ENCODE measurements at places on chromosomes 4 and X.

DNA sequence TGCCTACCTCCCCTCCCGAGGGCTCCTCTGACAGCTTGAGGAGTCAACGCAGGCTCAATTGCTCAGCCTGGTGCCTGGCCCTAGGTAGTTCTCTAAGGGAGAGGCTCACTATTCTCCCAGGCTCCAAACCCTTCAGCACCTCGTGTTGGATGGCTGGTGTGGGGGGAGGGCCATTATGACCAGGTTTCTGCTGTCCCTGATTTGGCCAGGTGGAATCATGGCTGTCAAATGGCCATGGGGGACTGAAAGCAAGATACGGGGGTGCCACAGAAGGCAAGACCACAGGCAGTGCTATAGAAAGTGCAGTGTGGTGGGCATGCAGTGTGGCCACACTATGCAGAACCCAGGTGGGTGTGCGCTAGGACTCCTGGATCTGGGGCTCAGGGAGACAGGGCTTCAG lies 9.5 kb downstream of the PNMA6F start:
- DNase-seq: no peak

GRCh38 chr4:54157606-54158005 lies 57.6 kb downstream of the GSX2 start:
- DNase-seq: no peak

DNA sequence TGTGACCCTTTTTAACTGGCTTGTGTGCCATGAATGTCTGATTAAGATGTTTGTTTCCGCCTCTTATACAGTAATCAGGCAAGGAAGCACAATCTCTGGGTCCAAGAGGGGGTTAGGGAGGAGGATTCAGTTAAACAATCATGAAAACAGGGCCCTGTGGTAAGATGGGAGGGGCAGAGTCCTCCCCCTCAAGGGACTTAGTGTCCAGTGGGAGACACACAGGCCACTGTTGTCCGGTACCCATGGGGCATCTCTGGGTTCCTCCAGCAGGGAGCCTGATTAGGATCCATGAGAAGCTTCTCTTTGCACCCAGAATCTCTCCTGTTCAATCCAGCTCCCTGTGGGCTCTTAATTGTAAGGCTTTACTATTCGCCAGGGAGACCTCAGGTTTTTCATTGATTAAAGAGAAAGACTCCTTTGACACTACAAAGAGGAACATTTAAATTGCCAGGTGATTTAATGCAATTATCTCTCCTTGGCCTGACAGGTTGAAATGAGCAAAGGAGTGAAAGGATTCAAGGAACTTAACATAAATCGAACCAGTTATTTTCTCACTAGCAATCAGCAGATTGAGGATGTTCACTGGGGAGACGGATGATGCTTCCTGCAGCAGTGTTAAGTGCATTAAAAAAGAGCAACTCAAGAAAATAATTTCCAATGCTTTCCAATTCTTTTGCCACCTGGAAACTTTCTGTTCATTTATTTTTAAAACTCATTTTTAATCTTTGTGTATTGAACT lies 225.4 kb downstream of the PTTG2 start:
- no peak for DNase-seq

DNA sequence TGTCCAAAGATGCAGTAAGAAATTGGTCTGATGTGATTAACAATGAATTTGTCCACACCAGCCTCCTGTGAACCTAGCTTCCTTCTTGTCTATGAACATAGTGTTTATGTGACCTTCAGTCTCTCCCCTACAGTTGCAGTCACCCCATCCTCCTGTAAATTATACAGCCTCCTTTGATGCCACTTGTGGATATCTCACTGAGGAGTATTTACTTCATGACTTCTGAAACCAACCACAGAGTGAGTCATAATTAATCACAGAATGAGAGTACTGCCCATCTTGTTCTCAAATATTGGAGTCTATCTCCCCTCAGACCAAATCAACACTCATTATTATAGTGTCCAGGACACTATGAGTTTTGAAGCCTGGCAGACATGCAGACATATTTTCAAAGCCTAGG lies 27.3 kb upstream of the XAGE2 start:
- DNase-seq: peak; percentile 76

DNA sequence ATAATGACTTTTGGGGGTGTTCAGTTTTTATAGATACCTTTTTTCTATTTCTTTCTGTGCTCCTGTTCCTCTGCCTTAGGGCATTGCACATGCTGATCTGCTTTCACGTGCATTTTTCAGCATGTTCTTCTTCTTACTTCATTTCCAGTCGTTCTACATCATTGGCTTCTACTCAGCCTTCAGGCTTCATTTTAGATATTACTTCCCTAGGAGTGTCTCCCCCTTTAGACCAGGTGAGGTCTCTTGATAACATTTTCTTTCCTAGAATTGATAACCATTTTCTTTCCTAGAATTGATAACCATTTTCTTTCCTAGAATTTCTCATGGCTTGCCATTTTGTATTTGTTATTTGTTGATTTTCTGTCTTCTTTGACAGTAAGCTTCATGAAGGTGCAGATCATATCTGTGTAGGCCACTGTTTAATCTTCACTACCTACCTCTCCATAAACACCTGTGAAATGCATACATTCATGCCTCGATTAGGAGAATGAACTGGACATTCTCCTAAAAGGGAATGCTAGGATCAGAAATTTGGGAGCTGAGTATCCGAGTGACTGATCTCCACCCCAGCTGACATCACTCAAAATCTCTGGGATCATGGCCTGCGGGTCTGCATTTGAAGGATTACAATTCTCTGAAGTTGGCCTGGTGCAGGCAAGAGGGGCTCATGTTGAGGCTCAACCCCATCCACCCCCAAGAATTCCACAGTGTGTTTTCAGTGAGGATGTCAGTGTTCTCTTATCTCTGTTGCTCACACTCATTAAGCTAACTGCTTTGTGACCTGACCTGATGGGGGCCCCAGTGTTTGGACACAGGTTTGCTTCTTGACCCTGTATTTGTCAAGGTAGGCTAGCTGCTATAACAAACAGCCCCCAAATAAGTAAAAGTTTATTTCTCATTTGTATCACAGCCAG lies 45.7 kb downstream of the GYG2 start:
- DNase-seq: no peak

GRCh38 chrX:70476166-70476933 lies 31.7 kb downstream of the DLG3 start:
- no peak for DNase-seq

Measured in SW480 (cell line).